ENCODE measurements at places on chromosomes 6 and 20. TPM values are rescaled to one million over a fixed set of nuclear protein-coding genes. Genes with fewer than 3 reads are reported as not detected.

Gene AKAP12
- 340 TPM for total RNA-seq

Gene AFDN
- total RNA-seq, result 91.0 TPM

Gene CGAS
- 13.5 TPM for total RNA-seq

Gene FAM184A
- under 0.01 TPM for total RNA-seq

Gene SIRPB2
- total RNA-seq, result 3.0 TPM
